ENCODE measurements at places on chromosomes 11 and 22.

- no peak for DNase-seq
Measured at GRCh38 chr22:47196881-47197772, 434.7 kb downstream of the TBC1D22A start.

DNA sequence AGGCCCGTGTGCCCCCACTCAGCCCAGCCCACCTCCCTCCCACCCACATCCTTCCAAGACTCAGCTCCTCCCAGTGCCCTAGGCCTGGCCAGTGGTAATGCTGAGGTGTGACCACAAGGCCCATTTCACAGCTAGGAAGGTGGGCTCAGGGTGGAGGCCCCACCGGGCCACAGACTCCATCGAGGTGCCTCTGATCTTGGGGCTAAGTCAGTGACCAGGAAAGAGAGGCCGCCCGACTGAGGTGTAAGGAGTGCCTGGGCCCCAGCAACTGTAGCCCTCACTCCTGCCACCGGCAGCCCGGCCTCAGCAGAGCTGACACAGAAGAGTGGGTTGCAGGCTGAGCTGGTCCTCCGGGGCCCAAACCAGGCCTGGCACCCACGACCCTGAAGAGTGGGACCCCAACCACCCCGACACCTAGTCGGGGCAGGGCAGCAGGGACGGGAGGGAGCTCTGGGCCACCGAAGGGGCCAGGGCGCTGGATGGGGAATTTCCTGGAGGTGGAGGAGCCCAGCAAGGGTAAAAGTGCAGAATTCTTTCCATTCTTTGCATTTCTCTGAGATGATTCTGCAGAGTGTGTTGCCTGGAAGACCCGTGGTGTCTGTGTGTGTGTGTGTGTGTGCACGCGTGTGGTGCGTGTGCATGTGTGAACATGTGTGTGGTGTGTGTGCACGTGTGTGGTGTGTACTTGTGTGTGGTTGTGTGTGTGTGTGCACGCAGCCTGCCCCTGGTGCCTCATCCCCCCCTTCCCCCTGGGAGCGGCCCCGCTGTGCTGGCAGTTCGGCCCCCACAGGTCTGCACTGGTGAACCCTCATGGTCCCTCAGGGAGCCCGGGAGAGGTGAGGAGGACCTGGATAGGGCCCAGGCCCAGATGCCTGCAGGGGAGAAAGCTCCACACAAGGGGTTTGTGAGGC lies 8.3 kb upstream of the PIM3 start:
- peak; percentile 88 for DNase-seq

DNA sequence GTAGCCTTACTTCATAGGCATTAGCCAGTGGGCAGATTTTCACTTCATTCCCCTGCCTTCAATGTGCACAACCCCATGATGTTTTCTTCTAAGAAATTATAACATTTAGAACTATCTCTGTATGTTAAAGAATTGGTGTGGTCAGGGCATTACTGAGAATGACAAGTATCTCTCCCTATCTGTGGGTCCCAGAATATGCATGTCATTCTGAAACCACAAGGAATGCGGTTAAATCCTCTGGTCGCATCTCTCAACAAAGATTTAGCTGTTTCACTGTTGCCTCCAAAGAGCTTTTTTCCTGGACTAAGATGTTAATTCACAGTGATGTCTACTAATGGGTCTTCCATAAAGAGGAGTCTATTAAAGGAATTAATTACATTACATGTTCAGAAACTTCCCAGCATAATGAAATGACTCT lies 62.7 kb downstream of the LIF start:
- peak; percentile 53 for DNase-seq

DNA sequence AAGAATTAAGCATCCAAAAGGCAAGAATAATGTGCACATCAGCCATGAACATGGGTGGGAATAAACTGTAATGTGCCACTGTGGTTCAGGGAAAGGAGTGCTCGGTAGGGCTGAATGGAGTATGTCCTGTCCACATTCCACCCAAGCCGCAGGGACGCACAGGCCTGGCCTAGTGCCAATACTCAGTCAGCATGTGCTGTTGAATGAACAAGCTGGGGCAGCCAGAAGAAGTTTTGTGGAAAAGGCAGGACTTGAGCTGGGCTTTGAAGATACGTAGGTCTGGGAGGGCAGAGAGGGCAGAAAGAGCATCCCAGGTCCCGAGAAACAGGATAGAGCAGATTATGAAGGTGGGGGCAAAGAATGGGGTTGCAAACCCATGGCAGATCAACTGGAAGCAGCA lies 60.0 kb upstream of the PLET1 start:
- peak; percentile 87 for DNase-seq

GRCh38 chr11:121576531-121576930 lies 123.8 kb upstream of the SORL1-AS1 start:
- DNase-seq, result no peak

DNA sequence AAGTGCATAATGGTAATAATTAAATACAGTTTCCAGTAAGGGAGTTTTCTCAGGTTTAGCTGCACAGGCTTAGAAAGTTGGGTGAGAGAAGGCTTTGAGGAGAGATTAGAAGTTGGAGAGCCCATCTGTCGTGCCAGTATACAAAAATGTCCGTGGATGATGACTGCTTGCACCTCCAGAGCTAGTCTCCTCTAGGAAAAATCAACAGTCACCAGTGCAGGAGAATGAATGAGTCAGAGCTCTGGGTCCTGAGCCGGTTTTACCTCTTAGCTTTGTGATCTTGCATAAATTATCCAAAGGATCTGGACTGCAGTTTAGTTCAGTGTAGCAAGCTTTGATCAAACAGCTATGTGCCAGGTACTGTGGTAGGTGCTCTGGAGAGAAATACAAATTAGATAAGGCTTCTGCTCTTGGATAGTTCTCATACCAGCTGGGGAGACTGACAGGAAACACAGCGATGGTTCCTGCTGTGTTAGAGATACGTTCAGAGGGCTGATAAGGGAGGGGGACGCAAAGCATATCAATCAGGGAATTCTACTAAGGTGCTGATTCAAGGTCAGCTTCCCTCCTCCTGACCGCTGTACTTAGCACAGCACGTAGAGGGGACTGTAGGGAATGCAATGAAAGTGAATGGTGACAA lies 125.9 kb downstream of the TEAD1 start:
- DNase-seq, result no peak

GRCh38 chr11:73387594-73388264 lies 11.5 kb downstream of the RELT start:
- no peak for DNase-seq

DNA sequence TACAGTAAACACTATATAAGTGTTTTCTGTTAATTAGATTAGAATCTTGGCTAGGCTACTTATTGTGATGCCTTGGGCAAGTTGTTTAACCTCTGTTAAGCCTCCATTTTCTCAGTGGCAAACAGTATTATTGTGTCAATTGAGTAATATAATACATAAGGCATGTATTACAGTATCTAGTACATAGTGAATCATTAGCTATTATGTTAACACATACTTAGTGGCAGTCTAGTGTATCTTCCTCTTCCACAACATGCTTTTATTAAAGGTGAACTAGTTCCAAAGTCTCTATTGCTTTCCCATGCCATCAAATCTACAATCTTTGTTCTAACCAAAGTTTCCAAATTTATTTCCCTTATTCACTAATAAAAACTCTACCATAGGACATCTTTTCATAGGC lies 200.9 kb downstream of the SOX6 start:
- DNase-seq, result no peak

DNA sequence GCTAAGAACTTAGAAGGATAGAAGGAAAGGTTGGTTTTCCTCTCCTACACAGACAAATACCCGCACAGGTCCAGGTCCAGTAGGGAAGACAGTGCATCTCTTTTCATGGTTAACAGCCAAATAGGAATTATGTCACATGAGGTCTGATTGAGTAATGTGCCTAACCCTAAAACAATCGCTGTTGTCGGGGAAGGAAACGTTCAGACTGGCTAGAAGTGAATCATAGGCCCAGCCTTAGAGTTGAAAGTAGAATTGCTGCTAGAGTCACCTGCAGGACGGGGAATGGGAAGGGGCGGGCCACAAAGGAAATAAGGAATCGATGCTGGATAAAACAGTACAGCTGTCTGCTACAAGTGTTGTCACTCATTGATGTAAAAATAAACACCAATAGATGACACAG lies 12.4 kb upstream of the HTATIP2 start:
- no peak for DNase-seq

GRCh38 chr11:86537541-86538222 lies 134.7 kb downstream of the ME3 start:
- no peak for DNase-seq

GRCh38 chr11:57547854-57548377 lies 10.5 kb downstream of the SMTNL1 start:
- DNase-seq, result no peak

All from AG10803 (cell line).